ENCODE measurements at places on chromosomes 6 and 20. TPM values are rescaled to one million over a fixed set of nuclear protein-coding genes. Genes with fewer than 3 reads are reported as not detected.

- DNase-seq: no peak
Measured at GRCh38 chr20:9903048-9903655, 64.3 kb upstream of the PAK5 start.

DNA sequence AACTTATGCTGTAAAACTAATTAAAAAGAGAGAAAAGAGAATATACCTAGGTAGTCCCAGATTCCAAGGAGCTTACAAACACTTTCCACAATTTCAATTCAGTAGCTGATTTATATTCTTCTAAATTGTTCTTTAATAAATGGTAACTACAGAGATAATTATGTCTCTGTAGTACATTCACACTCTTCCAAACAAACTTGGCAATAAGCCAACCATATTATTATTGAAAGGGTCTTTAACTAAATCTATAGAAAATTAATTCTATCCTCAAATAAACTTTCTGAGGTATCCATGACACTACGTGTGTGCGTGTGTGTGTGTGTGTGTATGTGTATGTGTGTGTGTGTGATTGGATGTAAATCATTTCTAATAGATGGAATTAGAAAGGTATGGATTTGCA, 217.4 kb upstream of the EYS start:
- no peak for DNase-seq

GRCh38 chr20:347317-347639, 367 bp downstream of the NRSN2 start:
- DNase-seq: no peak

DNA sequence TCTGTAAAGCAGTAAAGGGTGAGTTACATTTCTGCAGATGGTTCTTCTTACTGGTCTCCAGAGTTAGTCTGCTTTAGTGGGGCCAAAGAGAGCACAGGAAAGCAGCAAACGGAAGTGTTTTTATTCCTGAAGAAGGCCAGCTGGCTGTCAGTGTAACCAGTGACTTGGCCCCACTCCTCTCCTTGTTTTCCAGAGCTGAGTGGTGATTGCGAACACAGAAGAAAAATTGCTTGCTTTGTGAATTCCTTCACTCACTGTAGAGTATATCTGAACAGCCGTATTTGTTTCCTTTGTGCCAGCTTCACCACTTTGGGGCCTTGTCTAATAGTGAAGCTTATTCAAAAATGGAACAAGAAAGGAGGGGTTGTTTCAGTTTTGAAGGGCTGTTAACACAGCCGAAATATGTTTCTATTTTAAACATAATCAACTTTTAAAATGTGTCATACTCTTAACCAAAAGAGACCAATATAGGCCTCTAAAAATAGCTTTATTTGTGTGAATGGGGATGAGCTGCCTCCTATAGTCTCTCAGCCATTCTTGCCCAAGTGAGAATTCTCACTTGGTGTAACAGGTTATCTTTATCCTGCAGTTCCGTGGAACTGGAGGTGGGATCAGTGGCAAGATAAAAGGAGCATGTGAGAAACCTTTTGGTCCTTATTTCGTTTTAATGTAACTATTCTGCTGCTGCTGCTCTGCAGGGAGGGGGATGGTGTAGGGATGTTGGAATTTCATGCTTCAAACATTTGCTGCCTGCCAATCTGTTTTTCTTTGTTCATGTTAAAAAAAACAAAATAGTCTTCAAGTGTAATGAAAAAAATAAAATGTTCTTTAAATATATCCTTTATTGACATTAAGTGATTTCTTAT, 37.8 kb downstream of the ZC2HC1B start:
- no peak for DNase-seq

GRCh38 chr6:6469074-6469473, 119.4 kb upstream of the LY86 start:
- no peak for DNase-seq

DNA sequence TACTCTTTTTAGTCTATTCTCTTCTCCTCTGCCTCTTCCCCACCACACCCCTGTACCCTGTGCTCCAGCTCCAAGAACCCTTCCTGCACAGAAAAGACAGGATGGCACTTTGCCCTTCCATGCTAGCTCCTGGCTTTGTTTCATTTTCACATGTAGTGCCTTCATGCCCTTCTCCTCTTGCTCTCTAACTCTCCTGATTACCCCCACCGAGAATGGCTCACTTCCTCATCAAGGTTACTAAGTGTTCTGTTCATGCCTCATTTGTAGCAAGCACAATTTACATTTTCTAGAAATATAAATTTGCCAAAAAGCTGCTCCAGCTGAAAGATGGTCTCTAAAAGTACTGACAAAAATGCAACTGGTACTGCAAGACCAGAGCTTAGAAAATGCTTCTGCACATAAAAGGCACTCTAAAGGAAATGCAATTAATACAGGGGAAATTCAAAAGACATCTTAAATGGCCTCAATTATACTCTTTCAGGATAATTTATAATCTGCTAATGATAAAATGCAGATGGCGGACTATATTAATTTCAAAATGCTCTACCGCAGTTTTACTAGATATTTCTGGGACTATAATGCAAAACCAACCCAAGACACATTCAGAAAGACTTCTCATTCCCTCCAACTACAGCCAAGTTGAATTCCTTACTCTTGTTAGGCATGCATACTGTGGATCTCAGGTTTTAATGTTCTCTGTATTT, 570.2 kb downstream of the PRKN start:
- no peak for DNase-seq

GRCh38 chr6:10101551-10102252, 313.2 kb downstream of the TFAP2A start:
- DNase-seq: no peak

DNA sequence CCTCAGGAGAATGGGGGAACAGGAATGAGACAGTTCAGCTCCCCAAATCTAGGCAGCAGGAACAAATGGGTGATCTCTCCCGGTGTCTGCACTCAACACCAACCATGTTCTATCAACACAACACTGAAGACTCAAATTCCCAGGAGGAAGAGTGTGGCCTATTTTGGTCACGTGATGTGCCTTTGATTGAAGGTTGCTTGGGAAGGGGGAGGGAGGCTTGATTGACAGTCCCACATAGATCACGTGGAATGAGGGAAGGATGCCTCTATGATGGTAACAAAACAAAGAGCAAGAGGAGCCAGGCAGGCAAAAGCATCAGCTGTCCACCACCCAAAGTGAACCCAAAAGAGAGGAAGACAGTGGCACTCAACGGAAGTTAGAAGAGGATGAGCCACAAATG, 364.8 kb downstream of the KIF16B start:
- no peak for DNase-seq

DNA sequence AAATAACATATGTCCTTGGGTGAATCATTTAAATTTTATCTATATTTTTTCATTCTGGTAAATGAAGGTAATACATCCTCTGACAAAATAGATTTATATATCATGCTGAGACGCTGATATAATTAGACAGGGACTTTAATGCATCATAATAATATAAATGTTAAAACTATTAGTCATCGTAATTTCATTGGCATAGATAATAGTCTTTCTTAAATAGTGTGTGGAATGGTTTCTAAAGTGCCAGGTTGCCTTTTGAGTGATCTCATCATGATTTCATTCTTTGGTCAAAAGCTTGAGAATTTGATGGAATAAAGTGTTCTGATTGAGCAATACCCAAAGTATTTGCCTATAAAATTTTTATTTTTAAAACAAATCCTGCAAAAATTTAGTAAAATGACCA, 43.2 kb upstream of the BMP5 start:
- no peak for DNase-seq

DNA sequence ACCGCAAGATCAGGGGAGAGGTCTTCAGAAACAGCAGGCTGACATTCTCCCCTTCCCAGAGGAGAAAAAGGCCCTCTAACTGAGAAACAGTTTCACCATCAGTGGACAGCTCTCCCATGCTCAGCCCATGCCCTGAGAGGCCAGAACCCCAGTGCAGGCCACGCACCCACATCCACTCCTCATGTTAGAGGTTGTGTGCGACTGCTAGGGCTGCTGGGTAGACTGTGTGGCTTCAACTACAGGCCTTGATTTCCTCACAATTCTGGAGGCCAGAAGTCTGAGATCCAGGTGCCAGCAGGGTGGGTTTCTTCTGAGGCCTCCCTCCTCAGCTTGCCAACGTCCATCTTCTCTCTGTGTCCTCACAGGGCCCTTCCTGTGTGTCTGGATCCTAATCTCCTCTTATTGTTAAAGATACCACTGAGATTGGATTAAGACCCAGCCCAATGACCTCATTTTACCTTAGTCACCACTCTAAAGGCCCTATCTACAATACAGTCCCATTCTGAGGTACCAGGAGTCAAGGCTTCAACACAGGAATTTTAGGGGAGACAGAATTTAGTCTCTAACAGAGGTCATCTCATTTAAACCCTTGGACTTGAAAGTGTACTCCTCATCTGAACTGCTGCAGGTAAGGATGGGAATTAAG, 67.7 kb upstream of the CD93 start:
- no peak for DNase-seq

- DNase-seq: no peak
Measured at GRCh38 chr6:113901482-113901881, 44.3 kb downstream of the MARCKS start.

DNA sequence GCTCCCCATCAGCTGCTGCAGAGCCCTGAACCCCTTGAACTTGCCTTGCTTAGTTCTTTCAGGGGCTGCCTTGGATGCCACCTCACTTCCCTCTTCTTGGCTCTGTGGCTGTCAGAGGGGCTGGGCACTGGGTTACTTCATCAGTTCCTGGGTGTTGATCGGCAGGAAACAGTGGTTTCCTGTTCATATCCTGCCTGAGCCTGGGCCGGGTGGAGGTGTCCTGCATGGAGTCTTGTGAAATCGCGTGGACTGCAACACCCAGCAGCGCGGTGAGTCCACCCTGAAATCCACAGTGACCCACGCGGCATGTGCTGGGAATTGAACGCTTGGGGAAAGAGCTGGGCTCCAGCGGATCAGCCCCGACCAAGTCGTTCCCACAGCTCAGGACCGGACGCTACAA, 97.5 kb downstream of the CDH26 start:
- DNase-seq: no peak

GRCh38 chr6:74408844-74409243, 712.8 kb downstream of the CD109 start:
- no peak for DNase-seq

DNA sequence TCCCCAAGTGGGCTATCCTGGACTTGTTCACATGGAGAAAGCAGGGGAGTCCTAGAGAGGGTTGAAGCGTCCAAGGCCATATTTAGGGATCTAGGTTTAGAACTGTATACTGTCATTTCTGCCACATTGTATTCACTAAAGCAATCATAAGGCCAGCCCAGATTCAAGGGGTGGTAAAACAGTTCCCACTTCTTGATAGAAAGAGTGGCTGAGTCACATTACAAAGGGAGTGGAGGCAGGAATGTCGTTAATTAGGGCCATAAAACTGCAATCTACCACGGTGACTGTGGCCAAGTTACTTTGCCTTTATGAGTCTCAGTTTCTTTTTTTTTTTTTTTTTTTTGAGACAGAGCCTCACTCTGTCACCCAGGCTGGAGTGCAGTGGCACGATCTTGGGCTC, 7.4 kb upstream of the UBR2 start:
- no peak for DNase-seq

DNA sequence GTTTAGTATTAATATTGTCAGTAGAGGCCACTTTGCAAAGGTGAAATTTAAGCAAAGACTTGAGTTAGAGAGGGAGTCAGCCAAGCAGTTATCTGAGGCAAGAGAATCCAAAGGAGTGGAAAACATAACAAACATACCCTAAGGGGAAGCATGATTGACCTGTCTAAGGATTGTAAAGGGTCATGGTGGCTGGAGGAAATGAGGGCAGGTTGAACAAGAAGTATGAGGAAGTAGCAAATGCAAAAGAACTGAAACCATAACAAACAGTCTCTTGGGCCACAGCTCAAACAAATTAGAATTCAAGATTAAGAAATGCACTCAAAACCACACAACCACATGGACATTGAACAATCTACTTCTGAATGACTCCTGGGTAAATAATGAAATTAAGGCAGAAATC, 103.2 kb downstream of the FBXO5 start:
- no peak for DNase-seq

DNA sequence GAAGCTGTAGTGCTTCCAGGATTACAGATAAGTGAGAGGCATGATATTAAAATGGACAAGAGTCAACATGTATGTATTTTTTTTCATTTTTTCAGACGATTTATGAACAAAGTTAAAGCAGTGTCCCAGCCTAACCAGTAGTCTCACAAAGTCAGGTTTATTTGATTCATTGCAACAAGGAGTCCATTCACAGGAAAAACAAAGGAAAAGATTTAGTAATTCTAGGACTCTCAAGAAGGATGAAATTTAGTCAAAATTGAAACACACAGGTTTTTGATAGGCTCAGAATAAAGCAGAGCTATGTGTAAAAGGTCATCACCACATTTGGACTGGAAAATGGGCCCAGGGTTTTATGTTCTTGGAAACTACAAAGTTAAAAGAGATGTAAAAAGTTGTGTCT, 84.0 kb downstream of the ZNF133 start:
- DNase-seq: no peak

GRCh38 chr6:337805-338368, 45.6 kb downstream of the DUSP22 start:
- DNase-seq: no peak

DNA sequence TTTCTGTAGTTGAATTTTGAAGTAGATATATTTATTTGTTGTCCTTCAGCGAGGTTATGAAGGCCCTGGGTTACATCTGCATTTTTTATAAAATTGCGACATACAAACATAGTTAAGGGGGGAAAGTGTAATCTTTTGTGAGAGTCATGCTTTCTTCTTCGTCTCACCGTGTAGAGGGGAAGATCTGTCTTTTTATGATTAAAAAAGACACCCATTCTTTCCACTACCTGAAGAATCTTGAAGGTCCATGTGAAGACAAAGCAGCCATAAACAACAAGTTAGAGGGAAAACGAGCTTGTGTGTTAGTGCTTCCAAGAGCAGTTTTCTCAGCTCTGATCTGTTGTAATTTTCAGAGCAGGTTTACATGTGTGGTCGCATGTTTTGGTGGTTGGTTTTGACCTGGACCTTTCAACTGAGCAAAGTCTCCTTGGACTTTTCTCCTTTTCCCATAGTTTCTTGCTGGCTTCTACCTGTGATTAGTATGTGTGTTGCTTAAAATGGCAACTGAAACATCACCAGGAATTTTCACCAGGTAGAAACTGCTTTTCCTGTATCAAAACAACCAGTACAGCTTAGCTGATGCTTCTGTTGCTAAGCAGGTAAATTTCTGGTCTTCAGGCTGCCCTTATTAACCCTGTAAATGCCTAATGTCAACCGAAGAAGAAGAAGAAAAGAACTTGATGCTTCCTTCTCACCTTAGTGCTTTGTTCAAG, 37.3 kb downstream of the RREB1 start:
- DNase-seq: no peak

Gene MLIP
- 0.43 TPM for total RNA-seq

Gene BPIFA1
- 0.69 TPM for total RNA-seq

Gene HRH3
- total RNA-seq: 0.24 TPM

Gene LAMA2
- total RNA-seq: 0.76 TPM

Gene ANKS1A
- 28.0 TPM for total RNA-seq

Gene PPP1R14C
- total RNA-seq: 19.2 TPM

Gene DNAH8
- total RNA-seq: 0.05 TPM

Gene C6orf141
- total RNA-seq: 19.2 TPM

Gene SLA2
- not detected for total RNA-seq

Gene OR2H2
- not detected for total RNA-seq

Gene POM121L2
- 0.10 TPM for total RNA-seq
